Lower lobe of right lung (tissue), 2 donors: ENCODE measurements at places on chromosomes 5 and 9. TPM values are rescaled to one million over a fixed set of nuclear protein-coding genes. Genes with fewer than 3 reads are reported as not detected.

DNA sequence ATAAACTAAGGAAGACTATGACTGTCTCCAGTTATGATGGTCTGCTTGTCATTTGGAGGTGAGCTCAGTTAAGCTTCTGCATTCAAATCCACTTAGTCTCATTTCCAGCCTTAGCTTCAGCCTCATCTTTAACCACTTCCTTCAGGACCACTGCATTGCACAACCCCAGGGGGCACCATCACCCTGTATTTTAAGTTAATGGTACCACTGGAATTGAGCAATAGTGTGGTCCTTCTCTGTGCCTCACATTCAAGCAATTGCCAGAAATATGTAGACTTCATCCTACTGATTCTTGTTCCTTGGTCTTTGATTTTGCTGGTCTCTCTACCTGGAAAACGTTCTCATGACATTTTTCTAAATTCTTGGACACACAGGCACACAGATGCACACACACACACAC is 131.5 kb upstream of the PTPN3 start:
- H3K27me3 ChIP-seq, result no peaks in the 10 kb centered on the region
- no peaks in the 10 kb centered on the region for H3K4me1 ChIP-seq
- H3K27ac ChIP-seq, result no peak overlapping the region
- no peak overlapping the region for H3K4me3 ChIP-seq
- no peaks in the 10 kb centered on the region for H3K36me3 ChIP-seq

Gene REEP2
- 0.80 TPM for total RNA-seq

- no peaks in the 10 kb centered on the region for H3K36me3 ChIP-seq
- H3K27me3 ChIP-seq, result no peaks in the 10 kb centered on the region
- H3K4me3 ChIP-seq, result no peak overlapping the region
- no peak overlapping the region for H3K27ac ChIP-seq
- DNase-seq, result no peak
- peaks cover 13% of the 10 kb centered on the region for H3K4me1 ChIP-seq
Observed at GRCh38 chr9:112285056-112285455, 48.4 kb downstream of the PTBP3 start.

DNA sequence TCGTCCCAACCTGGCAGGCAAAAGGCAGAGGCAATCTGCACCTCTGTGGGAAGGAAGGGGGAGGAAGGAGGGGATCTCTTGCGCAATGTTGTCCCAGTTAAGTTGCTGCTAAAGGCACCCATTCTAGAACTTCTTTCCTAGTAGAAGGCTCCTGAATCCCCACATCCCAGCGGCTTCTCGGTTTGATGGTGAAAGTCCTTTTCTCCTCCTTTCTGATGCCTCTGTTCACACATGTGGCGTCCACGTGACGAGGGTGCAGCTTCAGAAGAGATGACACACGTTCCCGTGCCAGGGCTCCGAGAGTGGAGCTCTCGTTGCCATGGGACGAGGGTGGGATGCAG is 96.9 kb upstream of the FCN2 start:
- H3K27me3 ChIP-seq, result no peaks in the 10 kb centered on the region
- no peak overlapping the region for H3K4me3 ChIP-seq
- H3K27ac ChIP-seq, result no peak overlapping the region
- peaks cover 5% of the 10 kb centered on the region for H3K36me3 ChIP-seq
- DNase-seq, result no peak
- H3K4me1 ChIP-seq, result peaks cover 18% of the 10 kb centered on the region

DNA sequence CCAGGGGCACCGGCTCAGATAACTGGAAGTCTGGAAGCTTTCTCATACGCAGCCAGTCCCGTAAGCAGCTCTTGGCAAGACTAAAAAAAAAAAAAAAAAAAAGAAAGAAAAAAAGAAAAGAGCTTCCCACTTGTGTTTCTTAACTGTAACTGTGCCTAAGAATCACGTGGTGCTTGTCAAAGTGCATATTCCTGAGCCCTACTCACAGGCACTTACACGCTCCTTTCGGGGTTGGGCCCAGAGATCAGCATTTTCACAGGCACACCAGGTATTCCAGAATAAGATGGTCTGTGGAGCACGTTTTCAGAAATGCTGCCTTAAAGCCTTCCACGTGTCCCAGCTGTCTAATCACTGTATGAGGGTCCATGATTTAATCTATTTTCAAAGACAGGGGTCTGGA is 22.6 kb upstream of the SH3GL2 start:
- H3K4me3 ChIP-seq, result no peak overlapping the region
- no peak for DNase-seq
- no peaks in the 10 kb centered on the region for H3K4me1 ChIP-seq
- H3K27ac ChIP-seq, result no peak overlapping the region
- no peaks in the 10 kb centered on the region for H3K36me3 ChIP-seq

- no peak overlapping the region for H3K4me3 ChIP-seq
- H3K36me3 ChIP-seq, result no peaks in the 10 kb centered on the region
- no peaks in the 10 kb centered on the region for H3K27me3 ChIP-seq
- H3K27ac ChIP-seq, result no peak overlapping the region
- peaks cover 74% of the 10 kb centered on the region for H3K4me1 ChIP-seq
- no peak for DNase-seq
Observed at GRCh38 chr5:38541174-38541725, 15.2 kb downstream of the LIFR start.

GRCh38 chr5:174688441-174689354 is 35.7 kb upstream of the MSX2 start:
- no peak overlapping the region for H3K4me3 ChIP-seq
- no peaks in the 10 kb centered on the region for H3K36me3 ChIP-seq
- H3K4me1 ChIP-seq, result no peaks in the 10 kb centered on the region
- H3K27ac ChIP-seq, result no peak overlapping the region
- H3K27me3 ChIP-seq, result peaks cover 74% of the 10 kb centered on the region
- no peak for DNase-seq

DNA sequence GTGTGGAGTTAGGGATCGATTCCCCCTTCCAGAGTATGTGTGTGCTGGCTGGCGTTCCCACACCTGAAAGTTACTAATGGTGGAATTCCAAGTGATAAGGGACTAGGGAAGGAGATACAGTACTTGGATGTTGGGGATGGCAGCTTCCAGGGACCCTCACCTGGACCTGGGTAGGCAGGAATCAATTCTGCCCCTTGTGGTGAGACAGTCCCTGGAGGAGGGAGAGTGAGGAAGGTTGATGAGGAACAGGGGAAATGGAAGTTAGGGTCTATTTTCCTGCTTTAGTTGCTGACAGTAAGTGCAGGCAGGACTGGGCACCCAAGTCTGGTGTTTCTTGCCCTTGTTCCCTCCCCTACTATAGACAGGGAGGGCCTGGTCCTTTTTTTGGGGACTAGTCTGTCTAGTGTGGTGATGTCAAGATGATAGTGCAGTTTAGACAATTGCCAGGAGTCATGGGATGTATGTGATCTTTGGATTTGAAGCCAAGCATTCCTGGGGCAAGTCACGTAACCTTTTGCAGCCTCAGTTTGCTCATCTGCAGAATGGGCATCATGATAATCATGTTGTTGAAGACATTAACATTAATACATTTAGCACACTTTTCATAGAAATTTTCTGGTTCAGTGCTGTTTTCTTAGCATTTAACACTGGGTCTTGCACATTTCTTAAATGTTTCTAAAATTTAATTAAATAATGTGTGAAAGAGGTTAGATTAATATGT is 51.7 kb downstream of the DAB2IP start:
- H3K4me3 ChIP-seq, result no peak overlapping the region
- H3K36me3 ChIP-seq, result no peaks in the 10 kb centered on the region
- no peak for DNase-seq

- no peak for DNase-seq
- H3K4me1 ChIP-seq, result no peaks in the 10 kb centered on the region
- H3K36me3 ChIP-seq, result no peaks in the 10 kb centered on the region
- no peak overlapping the region for H3K4me3 ChIP-seq
- H3K27ac ChIP-seq, result no peak overlapping the region
Observed at GRCh38 chr5:39891376-39891775, 466.6 kb upstream of the DAB2 start.

DNA sequence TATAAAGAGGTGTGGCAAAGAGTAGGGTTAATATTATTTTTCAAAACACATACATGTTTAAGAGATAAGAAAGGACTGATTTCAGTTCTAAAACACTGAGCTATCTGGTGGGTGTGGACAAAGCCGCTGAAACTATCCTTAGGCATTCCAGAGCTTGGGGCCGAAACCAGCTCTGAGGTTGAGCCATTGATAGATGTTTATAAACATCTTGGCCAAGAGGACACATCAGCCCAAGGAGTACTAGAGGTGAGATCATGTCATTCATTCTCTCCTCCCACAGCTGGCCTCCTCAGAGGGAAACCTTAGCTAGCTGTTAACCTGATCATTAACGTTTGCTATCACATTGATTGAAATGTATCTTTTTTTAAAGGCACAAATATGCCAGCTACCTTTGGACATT is 89.9 kb downstream of the NLN start:
- no peaks in the 10 kb centered on the region for H3K36me3 ChIP-seq
- no peaks in the 10 kb centered on the region for H3K27me3 ChIP-seq
- H3K27ac ChIP-seq, result no peak overlapping the region
- H3K4me1 ChIP-seq, result no peaks in the 10 kb centered on the region
- H3K4me3 ChIP-seq, result no peak overlapping the region
- DNase-seq, result no peak

Gene GNAQ
- total RNA-seq, result 130 TPM

Gene MELK
- 1.7 TPM for total RNA-seq

GRCh38 chr5:99099691-99100090 is 170.9 kb upstream of the CHD1 start:
- H3K4me1 ChIP-seq, result no peaks in the 10 kb centered on the region
- no peak overlapping the region for H3K4me3 ChIP-seq
- no peaks in the 10 kb centered on the region for H3K36me3 ChIP-seq
- no peak overlapping the region for H3K27ac ChIP-seq
- H3K27me3 ChIP-seq, result no peaks in the 10 kb centered on the region

DNA sequence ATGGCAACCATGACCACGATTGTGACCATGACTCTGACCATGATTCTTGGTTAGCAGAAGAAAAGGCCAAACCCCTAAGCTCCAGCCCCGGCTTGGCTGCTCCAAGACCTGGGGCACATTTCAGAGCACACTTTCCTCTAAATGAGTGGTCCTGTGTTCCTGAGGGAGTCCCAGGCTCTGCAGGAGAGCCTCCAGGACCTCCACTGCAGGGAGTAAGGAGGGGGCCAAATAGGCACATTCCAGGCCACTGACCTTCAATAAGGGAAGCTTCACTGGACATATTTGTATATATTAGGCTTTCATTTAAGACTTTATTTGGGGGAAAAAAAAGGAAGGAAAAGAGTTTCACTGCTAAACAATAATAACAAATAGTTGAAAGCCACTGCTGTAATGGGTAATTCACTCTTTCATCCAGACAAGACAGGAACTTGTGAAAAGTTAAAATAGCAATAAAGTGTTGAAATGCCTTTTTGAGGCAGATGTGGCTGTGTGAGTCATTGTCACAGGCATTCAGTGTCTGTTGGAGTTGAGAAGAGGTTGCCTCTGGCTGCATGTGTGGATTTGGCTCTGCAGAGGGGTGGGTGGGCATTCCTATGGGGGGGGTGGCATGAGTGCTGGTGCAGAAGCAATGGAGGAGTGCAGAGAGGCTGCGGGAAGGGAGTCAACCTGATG is 63.9 kb upstream of the TGFBR1 start:
- DNase-seq, result no peak
- H3K36me3 ChIP-seq, result no peaks in the 10 kb centered on the region
- H3K27ac ChIP-seq, result peak overlapping the region; percentile 8
- H3K27me3 ChIP-seq, result no peaks in the 10 kb centered on the region
- peaks cover 35% of the 10 kb centered on the region for H3K4me1 ChIP-seq
- no peak overlapping the region for H3K4me3 ChIP-seq

Gene ZNF300
- 2.0 TPM for total RNA-seq

Gene IFNB1
- total RNA-seq, result not detected

Gene PIP5K1B
- 35.9 TPM for total RNA-seq

- H3K4me3 ChIP-seq, result no peak overlapping the region
- no peak for DNase-seq
- no peaks in the 10 kb centered on the region for H3K36me3 ChIP-seq
- H3K27ac ChIP-seq, result peak overlapping the region; percentile 14
- peaks cover 11% of the 10 kb centered on the region for H3K27me3 ChIP-seq
Observed at GRCh38 chr9:88988796-88989641, 2.2 kb upstream of the S1PR3 start.

Gene ORM2
- total RNA-seq, result 3.1 TPM

Gene OBP2B
- not detected for total RNA-seq

- no peak overlapping the region for H3K27ac ChIP-seq
- H3K36me3 ChIP-seq, result peaks cover 58% of the 10 kb centered on the region
- H3K4me3 ChIP-seq, result no peak overlapping the region
- no peaks in the 10 kb centered on the region for H3K4me1 ChIP-seq
Observed at GRCh38 chr9:104104360-104104759, 10.3 kb downstream of the SMC2 start.

GRCh38 chr5:22500556-22500955 is 352.6 kb downstream of the CDH12 start:
- no peak overlapping the region for H3K27ac ChIP-seq
- H3K27me3 ChIP-seq, result no peaks in the 10 kb centered on the region
- no peak overlapping the region for H3K4me3 ChIP-seq
- H3K4me1 ChIP-seq, result no peaks in the 10 kb centered on the region
- H3K36me3 ChIP-seq, result no peaks in the 10 kb centered on the region

DNA sequence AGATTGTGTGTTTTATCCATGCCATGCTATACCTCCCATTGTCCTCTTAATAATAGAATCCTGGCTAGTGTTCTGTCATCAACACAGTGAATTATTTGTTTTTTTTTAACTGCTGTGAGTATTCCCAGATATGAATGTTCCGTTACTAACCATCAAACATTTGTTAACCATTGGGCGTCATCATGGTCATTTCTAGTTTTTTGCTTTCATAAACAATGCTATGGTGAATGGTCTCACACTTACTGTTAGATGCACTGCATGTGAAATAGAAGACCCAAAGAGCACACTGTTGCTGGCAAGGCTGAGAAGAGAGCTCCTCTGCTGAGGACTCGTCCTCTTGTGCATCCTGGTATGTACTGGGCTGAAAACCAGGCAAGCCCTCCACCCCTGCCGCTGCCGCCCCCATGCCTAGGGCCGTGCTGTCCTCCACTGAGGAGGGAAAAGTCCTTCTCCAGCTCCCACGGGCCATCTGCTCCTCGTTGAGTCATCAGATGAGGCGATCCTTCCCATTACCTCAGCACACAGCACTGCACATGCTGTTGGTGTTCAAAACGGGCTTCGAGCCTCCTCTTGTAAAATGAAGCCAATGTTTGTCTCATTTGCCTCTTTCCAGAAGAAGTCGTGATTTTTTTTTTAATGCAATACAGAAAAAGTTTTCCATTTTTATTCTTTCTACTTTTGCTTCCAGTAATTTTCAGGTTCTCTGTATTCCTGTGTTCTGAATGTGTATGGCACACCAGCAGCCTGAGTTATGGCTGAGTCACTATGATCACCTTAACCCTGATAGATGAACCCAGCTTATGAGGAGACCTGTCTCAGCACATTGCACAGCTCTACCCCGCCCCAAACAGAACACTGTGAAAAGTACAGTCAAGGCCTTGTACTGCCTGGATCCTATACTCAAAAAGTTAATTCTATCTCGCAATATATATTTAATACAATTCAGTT is 219.0 kb downstream of the AOPEP start:
- no peak for DNase-seq
- no peak overlapping the region for H3K27ac ChIP-seq
- no peaks in the 10 kb centered on the region for H3K36me3 ChIP-seq
- no peak overlapping the region for H3K4me3 ChIP-seq
- H3K4me1 ChIP-seq, result peaks cover 21% of the 10 kb centered on the region
- H3K27me3 ChIP-seq, result no peaks in the 10 kb centered on the region

GRCh38 chr5:74143721-74144330 is 496.7 kb downstream of the ENC1 start:
- peaks cover 7% of the 10 kb centered on the region for H3K4me1 ChIP-seq
- no peaks in the 10 kb centered on the region for H3K36me3 ChIP-seq
- no peak overlapping the region for H3K27ac ChIP-seq
- H3K27me3 ChIP-seq, result no peaks in the 10 kb centered on the region

GRCh38 chr5:34928267-34928666 is 1.1 kb upstream of the DNAJC21 start:
- H3K27me3 ChIP-seq, result no peaks in the 10 kb centered on the region
- DNase-seq, result no peak
- H3K27ac ChIP-seq, result no peak overlapping the region
- H3K4me3 ChIP-seq, result no peak overlapping the region

- no peaks in the 10 kb centered on the region for H3K27me3 ChIP-seq
- DNase-seq, result peak; percentile 27
- H3K36me3 ChIP-seq, result peaks cover 99% of the 10 kb centered on the region
- H3K27ac ChIP-seq, result no peak overlapping the region
Observed at GRCh38 chr9:129815278-129815677, 8.7 kb downstream of the TOR1A start.
